ENCODE measurements at places on chromosomes 4 and X.

GRCh38 chrX:147779173-147779572 is 132.5 kb upstream of the FMR1 start:
- DNase-seq: no peak

DNA sequence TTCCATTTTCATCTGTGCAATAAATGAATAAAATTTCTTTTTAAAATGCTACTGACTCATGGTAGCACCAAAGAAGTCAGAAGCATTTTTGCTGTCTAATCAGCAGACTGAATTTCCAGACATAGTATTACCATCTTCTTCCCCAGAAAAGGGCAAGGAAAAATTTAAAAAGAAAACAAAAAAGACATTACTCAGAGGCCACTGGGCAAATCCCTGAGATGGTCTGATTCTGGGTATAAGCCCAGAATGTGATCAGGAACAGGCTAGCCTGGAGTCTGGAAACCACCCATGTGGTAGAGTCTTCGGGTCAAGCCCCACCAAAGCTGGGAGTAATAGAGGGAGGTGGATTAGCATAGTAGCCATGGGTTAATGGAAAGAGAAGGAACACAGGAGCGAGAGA is 342.8 kb downstream of the FBXW7 start:
- DNase-seq: no peak

GRCh38 chrX:103343105-103343504 is 13.1 kb downstream of the TCEAL7 start:
- no peak for DNase-seq

DNA sequence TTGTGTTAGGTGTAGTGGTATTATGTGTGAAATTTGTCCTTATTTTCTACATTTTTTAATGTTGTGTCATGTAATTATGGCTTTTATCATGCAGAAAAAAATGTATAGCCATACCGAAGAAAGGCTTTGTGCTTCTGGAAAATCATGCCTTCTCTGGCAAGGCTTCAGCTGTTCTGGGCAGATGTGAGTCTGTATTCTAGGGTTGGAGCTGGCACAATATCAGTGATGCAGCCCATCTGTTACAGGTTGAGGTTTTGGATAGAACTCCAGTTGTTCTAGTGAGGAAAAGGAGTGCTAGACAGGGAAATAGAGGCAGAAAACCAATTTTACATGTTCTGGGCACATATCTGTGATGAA is 44.8 kb upstream of the PRSS12 start:
- no peak for DNase-seq

DNA sequence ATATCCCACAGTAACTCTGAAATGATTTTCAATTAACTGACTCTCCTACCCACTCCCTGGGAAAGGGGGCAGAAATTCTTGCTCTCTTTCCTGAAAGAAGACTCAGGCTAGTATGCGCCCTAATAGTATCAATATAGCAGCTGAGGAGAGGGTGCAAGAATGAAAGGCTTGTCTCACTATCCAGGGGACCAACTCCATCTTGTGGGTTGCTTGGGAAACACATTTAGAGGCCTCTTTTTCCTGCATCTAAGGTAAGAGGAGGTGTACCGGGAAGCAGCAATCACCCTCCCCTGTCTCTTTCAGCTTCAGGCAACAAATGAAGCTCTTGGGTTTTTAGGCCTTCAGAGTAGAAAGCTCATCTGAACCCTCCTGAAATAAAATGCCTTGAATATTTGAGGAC is 11.3 kb downstream of the TMEM255A start:
- no peak for DNase-seq

Measured in BJ (cell line).